ENCODE measurements at places on chromosomes 1 and 21.
A peak's percentile ranks its signal among the peaks of the same experiment; 100 is the strongest.

GRCh38 chr1:223825767-223826748, 19.7 kb downstream of the TP53BP2 start:
- no peak for DNase-seq

DNA sequence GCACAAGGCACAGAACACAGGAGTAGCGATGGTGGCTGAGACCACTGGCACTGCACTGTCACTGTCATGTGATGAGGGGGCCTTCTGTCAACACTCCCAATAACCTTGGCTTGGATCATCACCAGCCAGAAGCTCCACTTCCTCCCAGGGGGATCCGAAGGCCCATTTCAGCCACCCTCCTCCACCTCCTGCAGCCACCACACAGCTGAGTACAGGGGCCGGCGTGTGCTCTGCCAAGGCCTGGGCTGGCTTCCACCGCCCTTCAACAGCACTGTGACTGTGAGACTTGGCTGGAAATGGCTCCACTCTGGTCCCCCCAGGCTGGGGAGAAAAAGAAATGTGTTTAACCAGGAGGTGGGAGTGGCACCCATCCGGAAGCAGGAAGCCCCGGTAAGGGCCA, 9.9 kb upstream of the NADK start:
- DNase-seq = no peak

DNA sequence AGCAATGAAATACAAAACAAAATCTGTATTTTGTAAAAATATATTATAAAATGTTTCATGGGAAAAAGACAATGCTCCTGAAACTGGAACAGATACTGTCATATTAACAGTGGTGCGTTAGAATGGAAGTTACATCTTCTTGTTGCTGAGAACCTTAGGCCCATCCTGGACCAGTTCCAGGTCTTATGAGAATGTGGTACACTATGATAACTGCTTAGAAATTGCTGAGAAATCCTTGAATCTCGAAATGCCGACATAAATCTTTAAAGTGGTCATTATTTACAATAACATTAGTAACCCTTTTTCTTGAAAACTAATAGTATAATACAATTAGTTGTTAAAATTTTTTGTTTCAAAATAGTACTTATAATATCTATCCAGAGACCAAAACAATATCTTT, 747.9 kb upstream of the NCAM2 start:
- no peak for DNase-seq

DNA sequence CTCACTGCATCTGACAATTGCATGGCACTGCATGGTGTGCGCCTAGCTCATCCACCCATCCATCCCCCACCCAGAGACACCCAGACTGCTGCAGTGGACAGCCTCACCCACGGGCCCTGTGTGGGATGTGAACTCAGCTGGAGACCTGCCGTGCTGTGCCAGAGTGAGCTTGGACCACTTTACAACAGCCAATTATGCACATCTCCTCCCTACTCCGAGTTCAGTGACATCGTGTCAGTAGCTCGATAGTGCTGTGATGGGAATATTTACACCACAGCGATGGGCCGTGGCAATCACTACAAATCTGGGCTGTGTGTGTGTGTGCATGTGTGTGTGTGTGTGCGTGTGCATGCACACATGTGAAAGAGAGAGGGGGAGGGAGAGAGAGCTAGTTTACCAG, 42.5 kb downstream of the TMEM51 start:
- DNase-seq = no peak

- DNase-seq = peak; percentile 82
Measured at GRCh38 chr1:3319874-3320245, 134.6 kb upstream of the ARHGEF16 start.

DNA sequence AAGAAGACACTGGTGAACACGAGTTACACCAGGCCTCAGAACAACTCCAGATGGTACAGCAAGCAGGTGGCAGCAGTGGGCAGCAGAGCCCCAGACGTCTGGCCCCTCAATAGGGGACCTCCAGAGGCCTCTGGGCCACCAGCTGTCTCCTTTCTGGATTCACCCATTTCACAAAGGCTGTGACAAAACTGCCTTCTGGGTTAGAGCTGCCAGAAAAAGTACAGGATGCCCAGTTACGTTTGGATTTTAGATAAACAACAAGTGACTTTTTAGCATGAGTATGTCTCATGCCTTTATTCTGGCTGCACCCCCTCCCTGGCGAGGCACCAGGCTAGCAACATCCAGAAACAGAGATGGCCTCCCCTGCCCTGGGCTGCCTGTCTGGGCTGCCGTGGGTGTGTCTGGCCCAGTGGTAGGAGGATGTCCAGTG, 30.1 kb downstream of the ITPKB start:
- DNase-seq = no peak

DNA sequence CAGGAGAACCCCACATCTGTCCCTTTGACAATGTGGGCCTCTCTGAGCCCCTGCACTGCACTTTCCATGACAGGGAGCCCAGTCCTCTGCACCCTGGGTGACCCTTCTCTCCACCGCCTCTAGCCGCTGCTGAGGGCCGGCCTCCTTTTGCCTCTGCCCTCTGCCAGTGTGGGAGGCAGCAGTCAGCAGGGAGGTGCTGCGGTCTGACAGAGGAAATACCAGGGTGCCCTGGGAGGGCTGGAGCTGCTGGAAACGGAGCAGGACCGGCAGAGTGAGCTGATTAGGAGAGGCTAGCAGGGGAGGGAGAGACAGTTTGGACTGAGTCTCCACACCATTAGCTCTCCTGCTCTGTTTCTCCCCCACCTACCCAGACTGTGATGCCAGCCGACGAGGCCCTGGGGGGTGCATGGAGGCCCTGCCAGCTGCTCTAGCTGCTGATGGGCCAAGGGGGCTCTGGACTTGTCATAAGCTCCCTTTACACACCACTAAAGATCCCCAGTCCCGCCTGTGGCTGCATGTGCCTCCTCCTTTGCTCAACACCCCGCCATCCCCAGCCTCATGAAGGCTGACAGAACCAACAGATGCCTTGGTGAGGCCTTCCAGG, 171.1 kb upstream of the KLHDC7A start:
- no peak for DNase-seq

GRCh38 chr1:194618101-194618500, 1431.7 kb upstream of the B3GALT2 start:
- DNase-seq = no peak

DNA sequence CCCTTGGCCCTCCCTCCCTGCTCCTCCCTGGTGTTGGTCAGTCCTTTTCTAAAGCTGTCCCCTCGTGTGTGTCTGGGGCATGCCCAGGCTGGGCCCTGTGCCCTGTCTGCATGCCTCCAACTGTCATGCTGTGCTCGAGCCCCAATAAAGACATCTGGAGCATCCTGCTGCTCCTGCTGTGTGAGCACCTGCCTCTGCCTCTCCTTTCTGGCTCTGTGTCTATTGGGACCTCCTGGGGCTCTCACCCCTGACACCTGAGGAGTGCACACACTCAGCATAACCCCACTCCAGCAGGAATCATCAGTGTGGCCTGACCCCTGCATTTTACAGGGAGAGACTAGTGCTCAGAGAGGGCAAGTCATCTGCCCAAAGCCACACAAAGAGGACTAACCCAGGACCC, 23.7 kb downstream of the KCNC4 start:
- DNase-seq = no peak

DNA sequence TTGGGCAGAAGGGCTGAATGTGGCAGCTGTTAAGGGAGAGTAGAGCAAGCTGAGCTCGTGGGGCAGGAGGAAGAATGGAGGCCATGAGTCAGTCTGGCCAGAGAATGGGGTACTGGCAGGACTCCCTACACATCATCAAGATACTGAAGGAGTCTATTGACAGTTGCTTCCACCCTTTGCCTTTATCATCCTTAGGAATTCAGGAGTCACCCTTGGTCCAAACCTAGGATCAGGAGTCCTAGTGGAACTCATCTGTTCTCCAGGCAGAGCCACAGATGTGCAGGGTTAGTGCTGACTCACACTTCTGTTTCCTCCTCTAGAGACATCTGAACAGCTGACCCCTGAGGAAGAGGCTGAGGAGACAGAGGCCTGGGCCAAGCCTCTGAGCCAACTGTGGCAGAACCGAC, 18.7 kb upstream of the ST3GAL3 start:
- DNase-seq = no peak

DNA sequence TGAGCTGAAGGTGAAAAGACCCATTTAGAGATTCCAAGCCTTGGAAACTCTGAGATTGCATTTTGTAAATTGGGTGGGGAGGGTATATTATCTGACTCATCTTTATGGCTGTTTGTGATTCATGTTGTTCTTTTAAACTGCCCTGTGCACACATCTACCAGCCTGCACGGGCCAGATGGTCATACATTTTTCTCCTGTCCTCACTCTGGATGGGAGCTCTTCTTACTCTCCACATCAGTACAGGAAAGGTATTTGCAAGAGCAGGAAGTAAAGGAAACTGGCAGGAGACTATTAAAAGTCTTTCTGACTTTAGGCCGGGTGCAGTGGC, 14.3 kb upstream of the NMNAT2 start:
- DNase-seq = no peak

GRCh38 chr1:222034790-222035189, 292.9 kb upstream of the DUSP10 start:
- DNase-seq = no peak

DNA sequence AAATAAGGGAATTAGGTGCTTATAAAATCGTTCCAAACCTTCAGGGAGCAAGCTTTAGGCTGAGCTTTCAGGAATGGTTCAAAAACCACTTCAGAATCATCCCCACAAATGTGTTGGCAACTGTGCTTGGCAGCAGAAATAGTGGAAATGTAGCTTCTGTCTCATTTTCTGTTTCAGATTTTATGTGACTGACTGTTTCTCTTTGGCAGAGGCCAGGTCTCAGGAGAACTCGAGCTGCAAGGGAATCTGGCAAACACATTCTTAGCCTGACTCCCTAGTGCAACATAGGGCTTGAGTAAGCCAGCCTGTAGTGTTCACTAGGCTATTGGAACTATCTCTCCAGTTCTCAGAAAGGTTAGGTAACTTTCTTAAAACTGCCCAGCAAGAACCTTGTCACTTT, 128.6 kb downstream of the PLA2G4A start:
- DNase-seq = no peak

GRCh38 chr1:119222271-119222670, 81.8 kb upstream of the WARS2 start:
- DNase-seq = no peak

DNA sequence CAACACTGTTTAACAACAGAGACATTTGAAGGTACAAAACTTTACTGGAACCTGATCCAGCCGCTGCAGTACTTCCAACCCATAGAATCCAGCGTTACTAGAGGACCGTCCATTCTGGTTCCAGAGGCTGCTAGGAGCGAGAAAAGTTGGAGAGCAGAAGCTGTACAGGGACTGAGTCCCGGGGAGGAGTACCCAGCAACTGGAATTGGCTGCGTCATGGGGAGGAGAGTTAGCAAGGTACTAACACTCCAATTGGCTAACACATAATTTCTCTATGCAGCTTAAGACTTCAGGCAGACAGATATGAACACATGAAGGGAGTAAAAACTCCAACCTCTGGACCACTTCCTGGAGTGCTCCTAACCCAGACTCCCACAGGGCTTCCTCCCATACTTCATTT, 2.1 kb upstream of the QSOX1 start:
- no peak for DNase-seq

GRCh38 chr1:176949033-176949662, 215.4 kb downstream of the ASTN1 start:
- DNase-seq = peak; percentile 24

GRCh38 chr1:60930130-60930529, 152.2 kb upstream of the NFIA start:
- no peak for DNase-seq

- no peak for DNase-seq
Measured at GRCh38 chr1:196115646-196116045, 492.6 kb downstream of the KCNT2 start.

DNA sequence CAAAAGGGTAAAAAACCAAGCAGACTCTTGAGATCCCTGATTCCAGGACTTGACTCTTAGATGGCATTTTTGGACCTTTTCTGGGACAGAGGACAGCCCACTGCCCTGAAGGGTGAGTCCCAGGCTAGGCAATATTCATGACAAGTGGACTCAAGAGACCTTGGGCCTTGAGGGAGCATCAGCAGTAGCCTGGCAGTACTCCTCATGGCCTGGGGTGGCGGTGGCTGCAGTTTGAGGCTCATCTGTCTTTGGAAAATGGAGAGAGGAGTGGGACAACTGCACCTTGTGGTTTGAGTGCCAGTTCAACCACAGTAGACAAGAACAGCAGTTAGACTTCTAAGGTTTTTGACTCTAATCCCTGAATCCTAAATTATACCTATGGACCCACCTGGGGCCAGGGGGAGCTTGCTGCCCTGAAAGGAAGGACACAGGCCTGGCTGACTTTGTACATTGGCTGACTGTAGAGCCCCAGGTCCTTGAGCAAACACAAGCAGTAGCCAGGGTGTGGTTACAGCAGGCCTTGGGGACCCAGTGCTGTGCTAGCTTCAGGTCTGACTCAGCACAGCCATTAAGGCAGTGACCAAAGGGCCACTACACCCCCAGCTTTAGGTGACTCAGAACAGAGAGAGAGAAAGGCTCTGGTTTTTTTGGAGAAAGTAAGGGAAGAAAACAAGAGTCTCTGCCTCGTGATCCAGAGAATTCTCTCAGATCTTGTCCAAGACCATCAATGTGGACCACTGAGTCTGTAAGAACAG, 1023.2 kb downstream of the KCNT2 start:
- DNase-seq = no peak

GRCh38 chr1:155499263-155499662, 63.3 kb downstream of the ASH1L start:
- no peak for DNase-seq

DNA sequence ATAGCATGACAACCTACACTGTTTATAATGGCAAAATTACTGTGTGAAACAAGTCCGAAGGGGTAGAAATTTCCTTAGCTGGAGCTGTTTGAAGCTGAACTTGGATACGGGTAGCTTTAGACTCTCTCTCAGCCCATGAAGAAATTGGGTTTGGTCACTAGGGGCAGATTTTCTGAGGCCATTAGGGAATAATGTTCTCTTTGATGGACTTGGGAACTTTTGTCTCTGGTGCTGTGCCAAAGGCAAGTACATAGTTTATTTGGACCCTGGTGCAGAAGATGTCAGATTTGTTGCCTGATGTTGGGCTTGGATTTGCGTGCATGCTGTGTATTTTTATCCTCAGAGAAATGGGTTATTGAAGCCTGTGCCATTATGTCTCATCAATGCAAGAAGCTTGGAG, 109.6 kb downstream of the VPS13D start:
- DNase-seq = no peak

- no peak for DNase-seq
Measured at GRCh38 chr1:241716915-241717656, 65.0 kb downstream of the WDR64 start.

GRCh38 chr1:108624069-108624468, 36.8 kb downstream of the HENMT1 start:
- DNase-seq = no peak

- DNase-seq = no peak
Measured at GRCh38 chr1:41683681-41684500, 199.4 kb upstream of the EDN2 start.

DNA sequence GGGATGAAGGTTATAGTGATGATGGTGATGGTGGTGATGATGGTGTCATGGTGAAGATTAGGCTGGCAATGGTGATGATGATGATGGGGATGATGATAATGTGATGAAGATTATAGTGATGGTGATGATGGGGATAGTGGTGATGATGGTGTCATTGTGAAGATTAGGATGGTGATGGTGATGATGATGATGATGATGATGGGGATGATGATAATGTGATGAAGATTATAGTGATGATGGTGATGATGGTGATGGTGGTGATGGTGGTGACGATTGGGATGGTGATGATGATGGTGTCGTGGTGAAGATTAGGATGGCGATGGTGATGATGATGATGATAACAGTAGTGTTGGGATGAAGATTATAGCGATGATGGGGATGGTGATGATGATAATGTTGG, 285.1 kb upstream of the AJAP1 start:
- DNase-seq = no peak

- no peak for DNase-seq
Measured at GRCh38 chr1:102628109-102628613, 480.2 kb downstream of the COL11A1 start.

- peak; percentile 96 for DNase-seq
Measured at GRCh38 chr1:11262171-11263049, at the start of gene MTOR. TSS of gene MTOR (minus strand) at chr1:11262551. CDS start at chr1:11259409, 3,142 bp downstream.

All from GM19239 (cell line).